ENCODE measurements at places on chromosomes 3 and 15.

- DNase-seq, result no peak
Observed at GRCh38 chr3:149021830-149022229, 30.5 kb downstream of the GYG1 start.

DNA sequence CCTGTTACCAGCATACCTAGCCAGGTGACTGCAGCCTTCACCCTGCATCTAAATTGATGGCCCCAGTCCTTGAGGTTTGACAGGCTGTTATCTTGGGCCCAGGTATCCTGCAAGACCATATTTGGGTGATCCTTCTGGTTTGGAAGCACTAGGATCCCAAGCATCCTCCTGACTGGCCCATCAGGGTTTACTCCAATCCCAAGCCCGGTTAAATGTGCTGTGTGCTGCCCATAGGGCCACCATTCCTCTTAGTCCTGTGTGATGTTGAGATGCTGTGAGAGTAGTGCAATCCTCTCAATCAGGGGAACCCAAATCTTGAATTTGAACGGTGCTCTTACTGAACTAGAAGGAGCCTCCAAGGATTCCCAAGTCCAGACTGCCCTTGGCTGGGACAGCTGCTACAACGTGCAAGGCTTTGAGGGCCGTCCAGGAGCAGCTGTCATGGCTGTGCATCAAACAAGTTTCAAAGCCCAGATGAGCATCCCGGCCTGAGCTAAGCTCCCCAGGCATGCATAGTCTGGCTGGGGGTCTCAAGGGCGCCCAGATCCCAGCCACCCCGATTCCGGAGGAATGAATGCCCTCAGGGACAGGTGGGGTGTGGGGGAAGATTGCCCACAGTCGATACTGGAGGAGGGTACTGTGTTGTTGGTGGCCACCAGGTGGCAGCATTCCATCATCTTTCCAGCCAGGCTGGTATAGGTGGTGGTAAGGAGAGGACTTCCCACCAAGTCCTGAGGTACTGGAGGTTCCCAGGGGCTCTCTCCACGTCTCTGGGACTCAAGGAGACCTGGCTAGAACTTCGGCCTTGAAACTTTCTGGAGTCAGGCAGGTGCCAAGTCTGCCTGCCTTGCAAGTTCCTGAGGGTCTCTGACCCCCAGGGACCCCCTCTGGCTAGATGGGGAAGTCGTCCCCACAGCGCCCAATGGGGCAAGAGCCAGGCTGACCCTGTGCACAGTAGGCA is 32.6 kb downstream of the RBM5 start:
- peak; percentile 58 for DNase-seq

DNA sequence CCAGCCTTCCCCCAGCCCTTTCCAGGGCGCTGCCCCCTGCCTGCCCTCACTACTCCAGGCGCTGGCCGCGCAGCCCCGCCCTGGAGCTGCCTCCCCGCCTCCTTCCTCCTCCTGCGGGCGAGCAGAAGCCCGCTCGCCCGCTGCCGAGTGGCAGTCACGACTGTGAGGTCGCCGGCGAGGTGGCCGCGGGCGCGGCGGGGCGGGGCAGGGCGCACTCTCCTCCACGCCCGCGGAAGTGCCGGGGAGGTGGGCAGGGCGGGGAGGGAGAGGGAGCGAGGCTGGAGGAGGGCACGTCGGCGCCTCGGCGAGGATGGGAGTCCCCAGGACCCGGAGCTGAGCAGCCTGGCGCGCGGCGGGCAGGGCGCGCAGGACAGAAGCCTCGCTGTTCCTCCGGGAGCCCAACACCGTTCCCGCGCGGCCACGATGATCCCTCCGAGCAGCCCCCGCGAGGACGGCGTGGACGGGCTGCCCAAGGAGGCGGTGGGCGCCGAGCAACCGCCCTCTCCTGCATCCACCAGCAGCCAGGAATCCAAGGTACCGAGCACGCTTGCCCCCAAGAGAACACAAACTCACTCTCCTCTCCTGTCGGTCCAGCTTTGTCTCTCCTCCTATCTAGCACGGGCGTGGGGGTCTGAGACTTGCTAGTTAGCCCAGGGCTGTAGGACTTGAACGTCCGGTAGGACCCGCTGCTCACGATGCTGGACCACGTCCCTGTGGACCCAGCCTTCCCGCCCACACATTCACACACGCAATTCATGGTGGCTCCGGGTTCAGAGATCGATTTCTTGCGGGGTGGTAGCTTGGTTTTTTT is at the start of gene STAC:
TSS of gene STAC (plus strand) at position 284 of the 811 bp plus-strand sequence. CDS start at position 424, 140 bp downstream.
- DNase-seq, result no peak

- DNase-seq, result no peak
Observed at GRCh38 chr3:3110299-3110630, at the start of gene IL5RA. TSS of gene IL5RA (minus strand) at chr3:3110374. CDS start at chr3:3104984, 5,390 bp downstream.

DNA sequence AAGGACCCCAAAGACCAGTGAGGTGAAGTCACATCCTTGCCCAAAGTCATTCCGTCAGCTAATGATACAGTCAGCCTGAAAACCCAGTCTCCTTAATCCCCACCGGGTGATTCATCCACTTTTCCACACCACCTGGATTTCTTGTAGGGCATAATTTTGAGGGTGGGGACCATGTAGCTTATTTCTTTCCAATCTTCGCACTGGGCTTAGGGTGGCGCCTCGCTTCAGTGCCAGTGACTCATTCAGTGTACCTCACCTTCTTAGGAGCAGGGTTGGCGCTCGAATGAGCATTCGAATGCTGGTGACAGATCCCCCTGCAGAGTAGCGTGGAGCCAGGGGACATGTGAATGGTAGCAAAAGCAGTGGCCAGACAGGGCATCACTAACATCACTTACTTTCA is 24.0 kb downstream of the BMF start:
- no peak for DNase-seq

- DNase-seq, result no peak
Observed at GRCh38 chr3:119613201-119613600, 15.5 kb downstream of the PLA1A start.

- DNase-seq, result no peak
Observed at GRCh38 chr15:75921732-75922703, 18.3 kb downstream of the FBXO22 start.

GRCh38 chr3:187985647-187986046 is 168.3 kb upstream of the LPP start:
- no peak for DNase-seq

DNA sequence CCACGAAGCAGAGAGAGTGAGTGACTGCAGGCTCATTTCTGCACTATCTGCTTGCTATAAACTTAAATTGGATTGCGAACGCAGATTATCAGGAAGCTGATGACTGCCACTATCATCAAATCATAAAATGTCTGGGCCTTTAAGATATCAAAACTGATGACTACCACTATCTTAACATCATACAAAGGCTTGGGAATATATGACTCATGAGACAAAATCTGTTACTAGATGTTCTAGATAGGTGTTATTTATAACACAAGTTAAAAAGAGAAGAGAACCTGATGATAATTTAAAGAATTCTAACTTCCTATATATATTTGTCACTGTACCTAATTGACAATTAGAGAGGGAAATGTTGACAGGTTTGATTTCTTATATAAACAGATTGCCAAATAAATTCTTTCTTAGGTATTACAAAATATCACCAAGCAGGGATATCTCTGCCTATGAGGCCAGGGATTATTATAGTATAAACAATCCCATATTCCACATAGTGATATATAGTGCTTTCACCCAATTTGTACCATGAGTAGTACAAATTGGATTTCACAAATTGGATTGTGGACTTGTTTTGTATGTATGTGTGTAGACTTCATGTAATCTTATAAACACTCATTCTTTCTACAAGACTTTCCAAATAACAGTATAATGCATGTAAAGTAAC is 1157.2 kb downstream of the ROBO1 start:
- no peak for DNase-seq

GRCh38 chr3:97121386-97121785 is 307.0 kb downstream of the EPHA6 start:
- DNase-seq, result no peak

DNA sequence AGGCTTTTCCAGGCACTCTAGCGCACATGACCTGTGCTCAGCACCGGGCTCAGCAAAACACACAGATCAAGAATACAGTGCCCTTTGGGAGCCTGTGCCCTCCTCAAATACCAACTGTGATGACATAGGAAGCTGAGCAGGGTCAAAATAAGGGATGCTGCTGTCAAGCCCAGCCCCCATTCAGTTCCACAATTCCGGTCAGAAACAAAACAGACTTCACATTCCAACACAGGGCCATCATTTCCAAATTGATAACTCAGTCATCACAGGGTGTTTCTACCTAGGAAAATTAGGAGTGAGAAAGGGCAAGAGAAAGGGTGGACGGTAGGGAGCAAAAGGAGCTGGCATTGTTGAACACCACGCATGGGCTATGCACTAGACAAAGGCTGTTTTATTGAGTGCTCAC is 158.4 kb upstream of the CCDC54 start:
- no peak for DNase-seq

DNA sequence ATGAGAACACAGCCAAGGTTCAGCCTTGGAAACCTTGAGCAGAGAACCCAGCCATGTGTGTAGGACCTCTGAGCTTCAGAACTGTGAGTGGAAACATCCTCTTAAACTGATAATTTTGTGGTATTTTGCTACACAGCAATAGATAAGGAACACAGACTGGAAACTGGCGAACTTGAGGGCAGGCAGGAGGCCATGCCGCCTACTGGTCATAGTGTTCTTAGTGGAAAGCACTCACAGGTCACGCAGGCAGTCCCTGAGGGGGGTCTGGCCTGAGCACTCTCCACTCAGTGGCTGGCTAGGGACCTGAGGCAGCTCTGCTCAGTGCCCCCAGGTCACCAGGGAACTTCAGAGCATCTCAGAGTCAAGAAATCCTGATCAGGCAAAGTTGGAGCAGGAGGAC is 9.7 kb upstream of the XIRP1 start:
- no peak for DNase-seq

GRCh38 chr15:74311734-74312444 is 55.6 kb downstream of the CYP11A1 start:
- no peak for DNase-seq

GRCh38 chr3:172259726-172260248 is 188.5 kb downstream of the GHSR start:
- DNase-seq, result no peak

GRCh38 chr3:72176537-72177041 is 391.6 kb upstream of the PROK2 start:
- no peak for DNase-seq

DNA sequence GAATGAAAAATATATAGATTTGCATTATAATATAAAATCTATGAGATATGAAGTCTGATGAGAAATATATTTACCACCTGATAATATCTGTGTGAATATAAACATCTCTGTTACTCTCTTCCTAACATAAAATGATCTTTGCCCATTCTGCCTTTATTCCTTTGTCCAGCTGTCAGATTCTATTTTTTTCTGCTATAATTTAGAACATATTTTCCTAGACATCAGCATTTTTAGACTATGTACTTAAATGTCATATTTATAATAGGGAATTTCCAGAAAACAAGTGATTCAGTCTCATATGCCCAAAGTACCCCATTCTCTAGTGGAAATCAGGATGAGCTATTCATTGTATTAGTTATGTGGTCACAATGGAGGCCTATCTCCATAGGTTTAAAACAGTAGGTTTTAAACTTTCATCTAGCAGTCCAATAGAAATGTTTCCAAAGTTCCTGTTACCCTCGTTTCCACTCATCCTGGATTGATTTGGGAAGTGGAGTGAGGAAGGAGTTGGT is 83.3 kb downstream of the FILIP1L start:
- DNase-seq, result no peak
